Endothelial cell (in vitro differentiated cells): ENCODE measurements at places on chromosomes 4 and X. TPM values are rescaled to one million over a fixed set of nuclear protein-coding genes. Genes with fewer than 3 reads are reported as not detected.

DNA sequence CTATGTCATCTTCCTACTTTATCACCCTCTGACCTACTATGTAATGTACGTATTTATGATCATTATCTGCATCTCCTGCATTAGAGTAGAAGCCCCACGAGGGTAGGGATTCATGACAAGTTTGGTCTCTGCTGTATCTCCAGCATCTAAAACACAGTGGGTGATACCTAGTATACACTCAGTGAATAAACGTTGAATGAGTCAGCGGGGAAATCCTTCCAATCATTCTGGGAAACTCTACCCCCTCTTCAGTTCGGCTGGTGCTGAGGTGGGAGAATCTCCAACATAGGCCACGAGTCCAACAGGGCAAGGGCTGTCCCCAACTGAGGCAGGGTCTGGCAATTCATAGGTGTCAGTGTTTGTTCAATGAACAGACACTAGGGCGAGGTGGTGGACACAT is 74.4 kb upstream of the EFNB1 start:
- DNase-seq, result no peak

DNA sequence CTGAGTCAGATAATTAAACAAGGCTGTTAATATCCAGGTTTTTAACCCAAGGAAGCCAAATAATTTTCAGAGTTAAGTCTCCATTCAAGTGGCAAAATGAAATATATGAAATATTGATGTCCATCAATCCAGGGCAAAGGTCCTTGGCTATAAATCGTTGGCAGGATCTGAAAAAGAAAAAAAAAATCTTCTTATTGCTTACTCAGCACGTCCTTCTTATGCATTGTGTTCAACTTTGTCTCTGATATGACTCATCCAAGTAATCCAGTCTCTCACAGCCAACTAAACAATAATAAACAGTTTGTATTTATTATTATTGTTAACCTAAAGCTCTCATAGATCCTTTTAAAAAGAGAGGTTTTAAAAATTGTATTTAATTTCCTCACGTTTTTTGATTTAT is 851.2 kb downstream of the ADGRL3 start:
- no peak for DNase-seq

DNA sequence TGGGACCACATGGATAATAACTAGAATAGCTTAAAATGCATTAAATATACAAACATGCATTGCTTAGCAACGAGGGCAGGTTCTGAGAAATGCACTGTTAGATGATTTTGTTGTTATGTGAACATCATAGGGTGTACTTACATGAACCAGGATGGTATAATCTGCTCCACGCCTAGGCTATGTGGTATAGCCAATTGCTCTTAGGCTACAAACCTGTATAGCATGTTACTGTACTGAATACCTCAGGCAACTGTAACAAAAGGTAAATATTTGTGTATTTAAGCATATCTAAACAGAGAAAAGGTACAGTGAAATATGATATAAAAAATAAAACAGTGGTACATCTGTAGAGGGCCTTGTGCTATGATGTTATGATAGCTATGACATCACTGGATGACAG is 169.2 kb upstream of the IL15 start:
- no peak for DNase-seq

DNA sequence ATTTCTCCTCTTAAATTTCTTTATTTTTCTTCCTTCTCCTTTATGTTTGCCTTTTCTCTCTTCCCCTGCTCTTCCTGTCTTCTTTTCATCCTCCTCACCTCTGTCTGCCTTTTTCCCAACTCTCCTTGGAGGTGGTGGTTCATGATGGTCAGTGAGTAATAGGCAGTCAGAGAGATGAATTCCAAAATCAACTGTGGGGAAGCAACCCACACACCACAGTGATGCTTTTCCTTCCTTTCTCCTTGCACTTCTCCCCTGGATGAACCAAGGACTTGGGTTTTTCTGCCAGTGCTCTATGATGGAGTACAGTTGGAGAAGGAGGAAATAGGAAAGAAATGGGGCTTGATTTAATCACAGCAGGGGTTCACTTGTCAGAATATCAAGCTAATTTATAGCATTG is 153.8 kb downstream of the DCK start:
- no peak for DNase-seq

GRCh38 chrX:115360220-115360781 is 70.8 kb downstream of the LUZP4 start:
- no peak for DNase-seq

GRCh38 chrX:54178100-54178940 is 4.7 kb downstream of the FAM120C start:
- DNase-seq, result no peak

GRCh38 chrX:39144956-39145355 is 343.7 kb downstream of the MID1IP1 start:
- DNase-seq, result no peak

DNA sequence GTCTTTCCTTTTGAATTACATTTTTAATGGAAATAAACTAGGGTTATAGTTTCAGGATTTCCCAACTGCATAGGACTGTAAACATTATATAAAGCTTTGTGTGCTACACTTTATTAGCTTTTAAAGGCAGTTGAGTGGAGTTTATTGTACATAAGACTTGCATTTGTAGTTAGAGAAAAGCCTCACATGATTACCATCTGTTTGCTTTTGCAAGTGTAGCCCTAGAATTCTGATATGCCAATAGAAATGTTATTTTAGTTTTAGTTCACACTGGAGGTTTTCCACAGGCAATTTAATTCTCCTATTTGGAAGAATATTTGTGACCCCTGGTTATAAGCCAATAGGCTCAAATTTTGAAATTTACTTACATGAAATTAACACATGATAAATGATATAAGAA is 41.3 kb upstream of the ANK2 start:
- DNase-seq, result no peak

DNA sequence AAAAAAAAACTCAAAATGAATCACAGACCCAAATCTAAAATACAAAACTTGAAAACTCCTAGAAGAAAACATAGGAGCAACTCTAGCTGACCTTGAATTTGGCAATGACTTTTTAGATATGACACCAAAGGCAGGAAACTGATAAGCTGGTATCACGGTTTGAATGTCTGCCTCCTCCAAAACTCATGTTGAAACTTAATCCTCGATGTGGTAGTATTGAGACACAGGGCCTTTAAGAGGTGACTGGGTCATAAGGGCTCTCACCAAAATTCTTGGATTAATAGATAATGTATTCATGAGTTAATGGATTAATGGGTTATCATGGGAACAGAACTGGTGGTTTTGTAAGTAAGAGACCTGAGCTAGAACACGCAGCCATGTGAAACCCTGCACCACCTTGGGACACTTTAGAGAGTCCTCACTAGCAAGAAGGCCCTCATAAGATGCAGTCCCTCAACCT is 40.5 kb downstream of the FRYL start:
- DNase-seq, result no peak

DNA sequence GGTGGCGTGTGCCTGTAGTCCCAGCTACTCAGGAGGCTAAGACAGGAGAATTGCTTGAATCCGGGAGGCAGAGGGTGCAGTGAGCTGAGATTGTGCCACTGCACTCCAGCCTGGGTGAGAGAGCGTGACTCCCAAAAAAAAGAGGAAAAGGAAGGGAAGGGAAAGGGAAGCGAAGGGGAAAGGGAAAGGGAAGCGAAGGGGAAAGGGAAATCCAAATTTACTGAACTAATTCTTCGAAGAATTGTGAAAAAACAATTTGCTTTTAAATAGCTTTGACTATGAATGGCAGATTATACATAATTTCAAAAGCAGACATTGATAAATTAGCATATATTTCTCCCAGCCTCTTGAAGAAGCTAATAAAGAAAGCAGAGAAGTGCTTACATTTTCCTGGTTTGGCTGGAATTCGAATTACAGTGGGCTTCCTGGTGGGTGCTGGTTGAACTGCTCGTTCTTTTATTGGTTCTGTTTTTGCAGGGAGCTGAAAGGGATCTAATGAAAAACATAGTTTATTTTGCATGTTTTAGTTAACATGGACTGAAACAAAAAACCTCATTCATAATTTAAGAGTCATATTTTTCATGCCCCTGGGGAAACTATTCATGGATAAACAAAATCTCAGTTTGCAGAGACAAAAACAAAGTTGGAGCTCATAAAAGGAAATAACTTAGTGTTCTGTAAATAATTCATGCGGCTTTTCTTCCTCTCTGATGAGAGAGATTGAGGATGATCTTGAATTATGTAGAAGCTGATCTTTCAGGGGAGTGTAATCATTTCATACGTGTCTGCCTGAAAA is 66.0 kb downstream of the RPS3A start:
- DNase-seq, result no peak

DNA sequence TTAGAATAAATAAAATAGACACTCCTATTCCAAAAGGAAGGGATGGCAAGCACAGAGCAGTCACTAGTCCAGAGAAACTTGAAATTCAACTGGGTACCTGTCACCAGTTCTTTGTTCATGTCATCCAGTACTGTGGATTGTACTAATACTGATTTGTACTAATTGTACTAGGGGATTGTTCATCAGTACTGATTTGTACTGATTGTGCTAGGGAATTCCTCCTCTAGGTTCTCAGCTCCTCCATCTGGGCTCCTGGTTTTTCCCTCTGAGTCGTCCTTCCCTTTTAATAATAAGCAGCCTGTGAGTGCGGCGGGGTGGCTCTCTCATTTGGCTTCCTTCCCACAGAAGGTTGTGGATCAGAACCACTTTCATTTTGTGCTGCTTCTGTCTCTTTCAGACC is 31.0 kb upstream of the SOD3 start:
- no peak for DNase-seq

DNA sequence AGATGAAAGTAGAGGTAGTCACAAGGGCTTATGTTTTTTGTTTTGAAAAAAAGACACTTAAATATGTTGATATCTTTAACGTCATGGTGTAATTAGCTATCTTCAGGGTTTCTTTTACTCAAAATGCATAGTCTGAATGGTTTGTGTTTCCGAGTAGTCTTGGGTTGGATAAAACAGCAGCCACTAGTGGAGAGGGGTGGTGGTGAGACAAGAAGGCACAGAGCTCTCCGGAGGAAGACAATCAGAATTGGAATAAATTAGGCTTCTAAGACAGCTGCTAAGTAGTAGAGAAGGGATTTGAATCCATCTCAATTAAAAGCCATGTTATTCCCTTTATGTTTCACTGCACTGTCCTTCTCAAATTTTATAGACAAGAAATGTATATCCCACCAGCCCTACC is 240.4 kb upstream of the VEGFC start:
- no peak for DNase-seq

DNA sequence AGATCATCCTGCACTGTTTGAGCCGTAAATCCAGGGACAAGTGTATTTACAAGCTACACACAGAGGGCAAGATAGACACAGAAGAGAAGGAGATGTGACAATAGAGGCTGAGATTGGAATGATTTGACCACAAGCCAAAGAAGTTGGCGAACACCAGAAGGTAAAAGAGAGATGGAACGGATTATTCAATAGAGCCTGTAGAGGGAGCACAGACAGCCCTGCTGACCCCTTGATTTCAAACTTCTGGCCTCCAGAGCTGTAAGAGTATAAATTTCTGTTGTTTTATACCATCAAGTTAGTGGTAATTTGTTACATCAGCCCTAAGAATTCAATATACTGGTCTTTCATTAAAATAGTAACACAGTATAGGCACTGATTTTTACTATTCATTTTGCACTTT is 447.8 kb downstream of the FAT4 start:
- DNase-seq, result no peak

The HSD17B13 gene
- total RNA-seq, result not detected

The CTAG1A gene
- not detected for total RNA-seq

The CTPS2 gene
- total RNA-seq, result 29.5 TPM

The FBXL5 gene
- 60.6 TPM for total RNA-seq

The IL9R gene
- 0.38 TPM for total RNA-seq

The CT45A10 gene
- not detected for total RNA-seq
